Activated CD4-positive, alpha-beta T cell treated with anti-CD3 and anti-CD28 coated beads for 36 hours (primary cell): ENCODE measurements at places on chromosomes 13 and 19. TPM values are rescaled to one million over a fixed set of nuclear protein-coding genes. Genes with fewer than 3 reads are reported as not detected.
A peak's percentile ranks its signal among the peaks of the same experiment; 100 is the strongest.

The MBD3 gene
- total RNA-seq = 68.9 TPM

GRCh38 chr19:8158411-8159074 is 9.2 kb upstream of the FBN3 start:
- peaks cover 4% of the 10 kb centered on the region for H3K4me1 ChIP-seq
- no peak overlapping the region for H3K27ac ChIP-seq

- DNase-seq = no peak
- peaks cover 2% of the 10 kb centered on the region for H3K4me1 ChIP-seq
- peaks cover 6% of the 10 kb centered on the region for H3K27me3 ChIP-seq
- H3K36me3 ChIP-seq = no peaks in the 10 kb centered on the region
- no peak overlapping the region for H3K27ac ChIP-seq
- no peak overlapping the region for H3K4me3 ChIP-seq
These were observed 21.7 kb upstream of the TFDP1 start for GRCh38 chr13:113562844-113563243.

GRCh38 chr19:53989600-53990533 is 1.6 kb upstream of the CACNG6 start:
- H3K27ac ChIP-seq = no peak overlapping the region
- H3K27me3 ChIP-seq = peaks cover 29% of the 10 kb centered on the region
- H3K36me3 ChIP-seq = no peaks in the 10 kb centered on the region
- H3K4me1 ChIP-seq = peaks cover 5% of the 10 kb centered on the region
- H3K4me3 ChIP-seq = no peak overlapping the region

DNA sequence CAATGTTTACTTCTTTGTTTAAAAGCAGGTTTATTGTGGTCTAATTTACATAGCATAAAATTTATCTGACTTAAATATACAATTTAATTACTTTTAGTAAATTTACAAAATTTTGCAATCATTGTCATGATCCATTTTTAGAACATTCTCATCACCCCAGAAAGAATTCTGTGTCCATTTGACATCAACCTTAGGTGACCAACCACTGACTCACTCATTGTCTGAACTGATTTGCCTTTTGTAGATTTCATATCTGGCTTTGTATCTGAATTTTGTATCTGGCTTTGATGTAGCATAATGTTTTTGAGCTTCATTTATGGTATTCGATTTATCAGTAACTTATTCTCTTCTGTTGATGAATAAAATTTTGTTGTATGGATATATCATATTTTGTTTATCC is 40.4 kb downstream of the EDNRB start:
- no peak overlapping the region for H3K27ac ChIP-seq
- no peaks in the 10 kb centered on the region for H3K36me3 ChIP-seq
- DNase-seq = no peak
- H3K4me3 ChIP-seq = no peak overlapping the region

DNA sequence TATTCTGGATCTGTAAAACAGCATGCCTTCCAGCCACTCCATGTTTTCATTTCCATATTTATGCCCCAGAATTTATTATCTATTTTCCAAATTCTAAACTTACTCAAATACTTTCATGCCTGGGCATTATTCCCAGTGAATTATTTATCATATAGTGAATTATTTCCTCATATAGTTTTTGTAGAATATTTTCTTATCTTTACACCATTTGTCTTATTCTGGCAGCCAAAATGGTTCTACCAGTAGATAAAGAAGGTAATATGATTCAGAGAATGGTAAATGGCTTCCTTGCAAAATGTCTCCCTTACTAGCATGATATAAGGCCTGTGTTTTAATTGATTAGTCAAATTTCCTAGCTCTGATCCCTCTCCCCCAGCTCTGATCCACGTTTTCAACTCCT is 305.8 kb downstream of the SPRY2 start:
- peaks cover 5% of the 10 kb centered on the region for H3K4me1 ChIP-seq
- DNase-seq = no peak
- H3K4me3 ChIP-seq = no peak overlapping the region
- no peak overlapping the region for H3K27ac ChIP-seq

GRCh38 chr19:16579381-16579780 is 7.2 kb upstream of the SLC35E1 start:
- DNase-seq = no peak
- H3K4me3 ChIP-seq = no peak overlapping the region
- H3K36me3 ChIP-seq = peaks cover 12% of the 10 kb centered on the region
- no peaks in the 10 kb centered on the region for H3K27me3 ChIP-seq
- H3K4me1 ChIP-seq = peaks cover 45% of the 10 kb centered on the region

DNA sequence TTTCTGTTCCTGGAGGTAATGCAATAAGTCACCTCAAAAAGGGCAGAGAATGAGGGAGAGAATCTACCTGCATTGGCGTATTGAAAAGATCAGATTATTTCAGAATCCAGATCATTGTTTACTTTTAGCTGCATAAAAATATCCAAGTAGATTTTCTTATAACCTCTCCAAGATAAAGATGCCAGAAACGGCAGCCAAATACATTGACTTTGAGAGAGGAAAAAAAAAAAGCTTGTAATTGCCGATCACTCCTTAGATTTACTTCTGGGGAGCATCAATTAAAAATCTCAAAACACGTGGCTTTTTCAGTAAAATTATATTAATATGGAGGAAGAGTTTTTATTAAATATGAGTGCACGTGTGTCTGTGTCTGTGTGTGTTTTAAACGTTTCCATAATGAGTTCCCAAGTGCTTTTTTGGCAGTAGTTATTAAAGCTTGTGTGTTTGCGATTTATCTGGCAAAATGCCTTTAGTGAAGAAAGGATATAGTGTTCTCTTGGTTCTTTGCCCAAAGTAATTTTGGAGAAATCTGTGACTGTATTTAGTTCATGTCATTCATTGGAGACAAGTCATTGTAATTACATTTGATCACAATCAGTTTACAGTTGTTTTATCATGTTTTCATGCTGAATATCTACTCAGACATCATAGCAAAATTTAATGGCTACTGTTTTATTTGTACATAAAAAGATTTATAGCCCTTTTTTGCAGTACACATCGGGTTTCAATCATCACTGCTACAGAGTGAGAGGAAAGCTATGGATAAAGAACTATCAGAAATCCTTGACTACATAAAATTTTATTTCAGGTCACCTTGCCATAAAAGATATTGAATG is 176.1 kb downstream of the TM9SF2 start:
- H3K27ac ChIP-seq = no peak overlapping the region
- H3K4me3 ChIP-seq = no peak overlapping the region
- DNase-seq = no peak
- peaks cover 4% of the 10 kb centered on the region for H3K4me1 ChIP-seq

DNA sequence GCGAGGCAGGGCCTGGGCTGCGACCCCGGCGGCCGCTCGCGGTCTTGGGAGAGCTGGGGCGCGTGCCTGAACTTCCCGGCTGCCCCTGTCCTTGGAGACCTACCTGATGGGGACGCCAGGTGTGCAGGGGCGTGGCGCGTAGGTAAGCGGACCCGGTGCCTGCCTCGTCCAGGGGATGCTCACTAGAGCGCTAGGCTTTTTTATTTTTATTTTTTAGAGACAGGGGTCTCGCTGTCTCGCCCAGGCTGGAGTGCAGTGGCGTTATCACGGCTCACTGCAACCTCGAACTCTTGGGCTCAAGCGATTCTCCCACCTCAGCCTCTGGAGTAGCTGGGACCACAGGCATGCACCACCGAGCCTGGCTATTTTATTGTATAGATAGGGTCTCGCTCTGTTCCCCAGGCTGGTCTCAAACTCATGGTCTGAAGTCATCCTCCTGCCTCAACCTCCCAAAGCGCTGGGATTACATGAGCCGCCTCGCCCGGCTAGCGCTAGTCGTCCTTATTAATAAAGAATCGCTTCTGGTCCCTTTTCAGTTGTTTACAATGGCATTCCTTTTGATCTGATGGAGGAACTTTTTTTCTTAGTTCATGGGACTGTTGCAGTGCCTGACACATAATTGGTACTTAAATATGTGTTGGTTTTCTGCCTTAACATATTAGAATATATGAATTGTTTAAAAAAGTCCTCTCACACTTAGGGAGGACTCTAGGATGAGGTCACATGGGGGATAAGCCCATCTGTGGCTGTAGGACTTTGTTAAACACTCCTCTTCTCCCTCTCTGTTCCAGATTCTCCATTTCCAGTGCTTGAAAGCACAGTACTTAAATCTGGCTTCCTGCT is 812 bp downstream of the DPY19L3 start:
- H3K4me1 ChIP-seq = peaks cover 20% of the 10 kb centered on the region
- H3K27ac ChIP-seq = peak overlapping the region; percentile 72
- peaks cover 20% of the 10 kb centered on the region for H3K36me3 ChIP-seq
- H3K4me3 ChIP-seq = peak overlapping the region; percentile 84
- DNase-seq = no peak

The ZNF497 gene
- 1.5 TPM for total RNA-seq

GRCh38 chr13:38980750-38981078 is 9.9 kb downstream of the STOML3 start:
- no peak overlapping the region for H3K4me3 ChIP-seq
- H3K27me3 ChIP-seq = peaks cover 6% of the 10 kb centered on the region
- no peak overlapping the region for H3K27ac ChIP-seq
- no peaks in the 10 kb centered on the region for H3K36me3 ChIP-seq

GRCh38 chr19:3707868-3708206 is 347 bp upstream of the TJP3 start:
- no peak overlapping the region for H3K4me3 ChIP-seq
- DNase-seq = no peak
- no peaks in the 10 kb centered on the region for H3K4me1 ChIP-seq
- peaks cover 2% of the 10 kb centered on the region for H3K27me3 ChIP-seq

GRCh38 chr19:12723641-12724426 is at the start of gene TNPO2:
Gene TNPO2, minus strand, starts transcription at chr19:12723932. Its CDS starts 2,955 bp downstream, at chr19:12720977.
- peak within 1 kb of the TSS; percentile 99 for H3K4me3 ChIP-seq
- H3K27me3 ChIP-seq = no peaks in the 10 kb centered on the region
- H3K36me3 ChIP-seq = peaks cover 51% of the 10 kb centered on the region
- peak within 1 kb of the TSS; percentile 90 for H3K27ac ChIP-seq

DNA sequence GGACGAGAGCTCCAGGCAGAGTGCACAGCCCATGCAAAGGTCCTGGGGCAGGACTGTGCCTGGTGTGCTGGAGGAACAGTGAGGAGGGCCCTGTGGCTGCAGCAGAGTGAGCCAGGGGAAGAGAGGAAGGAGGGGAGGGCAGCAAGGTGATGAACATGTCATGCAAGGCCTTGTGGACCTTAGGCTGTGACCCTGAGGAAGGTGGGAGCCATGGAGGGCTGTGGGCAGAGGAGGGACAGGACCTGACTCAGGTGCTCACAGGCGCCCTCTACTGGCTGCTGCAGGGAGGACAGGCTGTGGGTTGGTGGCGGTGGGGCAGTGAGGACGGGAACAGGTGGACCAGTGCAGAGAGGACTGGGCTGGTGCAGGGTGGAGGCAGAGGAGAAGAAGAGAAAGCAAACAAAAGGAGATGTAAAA is 170.3 kb downstream of the PTPRS start:
- no peaks in the 10 kb centered on the region for H3K36me3 ChIP-seq
- DNase-seq = peak; percentile 78
- H3K27me3 ChIP-seq = peaks cover 2% of the 10 kb centered on the region

DNA sequence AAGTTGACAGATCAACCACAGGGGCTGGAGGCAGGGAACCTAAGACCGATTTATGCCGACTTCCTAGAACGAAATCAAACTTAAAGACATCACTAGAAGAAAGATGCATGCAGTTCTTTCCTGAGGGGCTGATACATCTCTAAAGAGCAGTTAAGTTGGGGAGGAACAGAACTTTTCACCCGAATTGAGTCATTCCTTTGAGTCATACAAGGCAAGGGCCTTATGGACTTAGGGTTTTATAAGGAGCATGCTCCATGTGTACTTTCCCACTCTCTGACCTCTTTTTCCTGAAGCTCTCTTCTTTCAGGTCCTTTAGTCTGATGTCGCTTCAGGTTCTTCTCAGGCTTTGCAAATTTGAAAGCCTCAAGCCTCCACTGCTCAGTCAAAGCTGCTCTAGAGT is 7.9 kb upstream of the FBXL3 start:
- H3K36me3 ChIP-seq = peaks cover 2% of the 10 kb centered on the region
- no peak overlapping the region for H3K4me3 ChIP-seq
- DNase-seq = no peak
- no peak overlapping the region for H3K27ac ChIP-seq
- H3K4me1 ChIP-seq = peaks cover 21% of the 10 kb centered on the region

DNA sequence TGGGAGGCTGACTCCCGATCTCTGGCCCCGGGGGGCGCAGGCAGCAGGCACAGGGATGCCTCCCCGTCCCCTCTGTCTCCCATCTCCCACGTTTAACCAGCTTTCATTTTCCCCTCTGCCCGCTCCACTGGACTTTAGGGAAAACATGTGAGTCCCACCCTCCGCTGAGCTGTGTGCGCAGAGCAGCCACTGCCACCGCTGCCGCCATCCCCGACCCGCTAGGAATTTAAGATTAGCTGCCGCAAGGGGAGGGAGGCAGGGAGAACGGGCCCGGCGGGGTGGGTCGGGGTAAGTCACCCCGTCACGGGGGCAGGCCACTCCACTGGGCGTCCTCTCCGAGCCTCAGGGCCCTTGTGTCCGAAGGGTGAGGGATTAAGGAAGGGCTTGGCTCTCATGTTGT is 15.5 kb downstream of the KCNN1 start:
- no peak overlapping the region for H3K27ac ChIP-seq
- no peaks in the 10 kb centered on the region for H3K4me1 ChIP-seq
- H3K36me3 ChIP-seq = no peaks in the 10 kb centered on the region
- no peak for DNase-seq
- no peak overlapping the region for H3K4me3 ChIP-seq
- peaks cover 8% of the 10 kb centered on the region for H3K27me3 ChIP-seq

The ZNF766 gene
- total RNA-seq = 28.6 TPM

The SLC27A5 gene
- 8.9 TPM for total RNA-seq

DNA sequence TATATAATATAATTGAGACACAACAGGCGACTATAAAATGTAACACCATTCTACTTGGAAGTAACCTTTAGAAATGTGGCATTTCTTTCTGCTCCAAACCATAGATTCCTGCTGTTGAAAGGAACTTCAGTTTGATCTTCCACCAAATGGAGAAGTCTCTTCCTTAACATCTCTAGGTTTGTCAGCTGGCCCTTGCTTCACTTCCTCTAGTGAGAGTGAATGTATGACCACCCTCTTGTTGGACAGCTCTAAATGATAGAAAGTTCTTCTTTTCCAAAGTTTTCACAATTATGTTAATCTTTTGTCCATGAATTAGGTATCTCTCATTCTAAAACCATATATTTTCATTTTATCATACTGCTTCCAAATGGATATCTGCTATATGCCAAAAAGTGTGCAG is 13.8 kb upstream of the COG6 start:
- no peaks in the 10 kb centered on the region for H3K4me1 ChIP-seq
- no peak overlapping the region for H3K27ac ChIP-seq
- no peaks in the 10 kb centered on the region for H3K36me3 ChIP-seq
- H3K4me3 ChIP-seq = no peak overlapping the region
- no peak for DNase-seq

DNA sequence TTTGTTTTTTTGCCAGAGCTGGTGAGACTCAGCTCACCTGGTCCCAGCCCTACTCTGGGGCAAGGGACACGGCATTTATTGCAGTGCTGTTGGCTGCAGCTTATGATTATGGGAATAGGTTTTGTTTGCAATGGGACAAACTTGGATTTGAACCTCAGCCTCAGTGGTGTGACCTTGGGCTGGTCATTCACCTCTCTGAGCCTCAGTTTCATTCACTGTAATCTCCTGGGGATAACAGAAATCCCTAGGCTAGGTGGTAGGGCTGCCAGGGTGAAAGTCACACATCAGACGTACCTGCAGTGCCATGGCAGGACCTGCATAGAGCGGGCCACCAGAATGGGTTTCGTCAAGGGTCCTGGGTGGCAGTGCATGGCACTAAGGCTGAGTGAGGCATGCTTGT is 73.7 kb upstream of the MEDAG start:
- H3K4me3 ChIP-seq = no peak overlapping the region
- H3K27ac ChIP-seq = no peak overlapping the region
- peaks cover 10% of the 10 kb centered on the region for H3K27me3 ChIP-seq

The ZNF583 gene
- total RNA-seq = 3.0 TPM

The CCNA1 gene
- 0.21 TPM for total RNA-seq

GRCh38 chr13:25178070-25178469 is 6.0 kb upstream of the AMER2 start:
- H3K36me3 ChIP-seq = no peaks in the 10 kb centered on the region
- H3K4me1 ChIP-seq = no peaks in the 10 kb centered on the region
- no peak overlapping the region for H3K4me3 ChIP-seq
- no peak for DNase-seq

The CEACAM8 gene
- not detected for total RNA-seq
